Stomach (tissue), 19 donors: ENCODE measurements at places on chromosomes 3 and 15.

DNA sequence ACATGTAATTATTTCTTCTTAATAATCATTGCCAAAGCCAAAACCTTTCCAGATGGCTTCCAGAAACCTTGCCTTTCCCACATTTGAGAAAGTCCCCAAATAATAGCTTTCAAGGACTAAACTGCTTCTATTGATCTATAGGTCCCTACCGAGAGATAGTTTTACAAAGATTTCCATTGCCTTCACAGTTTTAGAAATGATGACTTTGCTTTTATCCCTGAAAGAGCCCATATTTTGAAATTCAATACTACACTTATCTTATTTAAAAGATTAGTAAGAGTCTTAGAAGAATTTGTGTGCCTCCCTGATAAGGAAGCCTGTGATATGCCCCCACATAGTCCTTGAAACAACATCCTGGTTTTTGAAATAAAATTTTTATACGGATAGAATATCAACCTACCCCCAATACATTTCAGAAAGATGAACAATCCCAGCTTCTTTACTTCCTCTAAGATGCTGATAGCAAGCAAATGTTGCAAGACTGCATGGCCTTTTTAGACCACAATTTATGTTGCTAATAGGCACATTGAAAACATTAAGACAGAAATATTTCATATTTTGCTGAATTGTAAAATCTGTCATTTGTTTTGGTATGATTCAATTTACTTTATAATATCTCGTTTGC lies 146.3 kb downstream of the TMCO5A start:
- H3K27ac ChIP-seq, result no peak overlapping the region
- H3K4me3 ChIP-seq, result no peak overlapping the region
- H3K36me3 ChIP-seq, result no peaks in the 10 kb centered on the region
- H3K27me3 ChIP-seq, result no peaks in the 10 kb centered on the region

- no peaks in the 10 kb centered on the region for H3K4me1 ChIP-seq
- no peaks in the 10 kb centered on the region for H3K27me3 ChIP-seq
- H3K36me3 ChIP-seq, result no peaks in the 10 kb centered on the region
These were observed 45.7 kb downstream of the WDR76 start for GRCh38 chr15:43872416-43873020.

DNA sequence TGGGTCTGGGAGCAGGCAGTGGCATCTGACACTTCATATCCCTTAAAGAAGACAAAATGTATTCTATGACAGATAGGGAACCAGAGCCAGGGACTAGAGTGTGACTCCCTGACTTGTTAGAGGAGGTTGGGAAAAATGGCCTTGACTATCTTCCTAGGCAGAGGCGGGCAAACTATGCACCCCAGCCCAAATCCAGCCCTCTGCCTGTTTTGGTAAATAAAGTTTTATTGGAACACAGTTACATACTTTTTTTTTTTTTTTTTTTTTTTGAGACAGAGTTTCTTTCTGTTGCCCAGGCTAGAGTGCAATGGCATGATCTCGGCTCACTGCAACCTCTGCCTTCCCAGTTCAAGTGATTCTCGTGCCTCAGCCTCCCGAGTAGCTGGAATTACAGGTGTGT lies 47.3 kb downstream of the QTRT2 start:
- no peak overlapping the region for H3K4me3 ChIP-seq
- H3K4me1 ChIP-seq, result no peaks in the 10 kb centered on the region
- no peaks in the 10 kb centered on the region for H3K36me3 ChIP-seq
- DNase-seq, result no peak
- H3K27ac ChIP-seq, result no peak overlapping the region

GRCh38 chr3:179067839-179068238 lies 3.8 kb downstream of the ZMAT3 start:
- H3K4me1 ChIP-seq, result peaks cover 13% of the 10 kb centered on the region
- no peak for DNase-seq
- H3K27me3 ChIP-seq, result no peaks in the 10 kb centered on the region
- no peak overlapping the region for H3K4me3 ChIP-seq

GRCh38 chr3:94269763-94270162 lies 206.9 kb downstream of the NSUN3 start:
- no peaks in the 10 kb centered on the region for H3K36me3 ChIP-seq
- no peak overlapping the region for H3K4me3 ChIP-seq
- H3K4me1 ChIP-seq, result no peaks in the 10 kb centered on the region
- DNase-seq, result no peak
- H3K27me3 ChIP-seq, result no peaks in the 10 kb centered on the region

- no peak for DNase-seq
- H3K4me1 ChIP-seq, result peaks cover 25% of the 10 kb centered on the region
- peak overlapping the region; percentile 54 for H3K27ac ChIP-seq
- no peak overlapping the region for H3K4me3 ChIP-seq
- H3K27me3 ChIP-seq, result no peaks in the 10 kb centered on the region
- peaks cover 39% of the 10 kb centered on the region for H3K36me3 ChIP-seq
These were observed 90.6 kb upstream of the FLNB start for GRCh38 chr3:57917601-57918000.

GRCh38 chr15:68614286-68615035 lies 35.7 kb downstream of the CORO2B start:
- peaks cover 10% of the 10 kb centered on the region for H3K4me1 ChIP-seq
- DNase-seq, result no peak
- H3K36me3 ChIP-seq, result no peaks in the 10 kb centered on the region
- H3K27me3 ChIP-seq, result no peaks in the 10 kb centered on the region
- H3K27ac ChIP-seq, result peak overlapping the region; percentile 41

DNA sequence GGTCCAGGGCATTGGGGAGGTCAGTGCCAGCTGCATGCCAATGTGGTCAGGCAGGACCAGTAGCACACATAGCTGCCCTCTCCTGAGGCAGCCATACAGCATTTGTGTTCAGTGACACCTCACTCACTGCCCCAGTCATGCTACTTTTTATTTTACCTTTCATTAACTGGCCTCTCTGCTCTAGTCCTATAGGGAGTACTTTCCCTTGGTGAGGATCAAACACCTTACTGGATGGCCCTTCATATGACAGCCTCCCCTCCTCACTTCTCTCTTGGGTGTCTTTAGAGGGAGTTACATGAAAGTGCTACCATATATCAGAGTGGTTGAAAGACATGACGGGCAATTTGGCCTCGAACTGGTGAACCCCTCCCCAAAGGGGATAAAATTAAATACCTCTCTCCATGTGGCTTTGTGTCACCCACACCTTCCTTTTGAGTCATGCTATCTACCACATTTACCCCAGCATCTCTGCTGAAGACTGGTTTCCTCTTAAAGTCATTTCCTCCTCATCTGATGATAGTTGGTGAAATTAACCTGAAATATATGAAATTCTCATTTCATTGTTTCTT lies 17.6 kb downstream of the RLBP1 start:
- H3K36me3 ChIP-seq, result peaks cover 36% of the 10 kb centered on the region
- no peak overlapping the region for H3K27ac ChIP-seq
- no peak for DNase-seq
- H3K27me3 ChIP-seq, result no peaks in the 10 kb centered on the region

- no peaks in the 10 kb centered on the region for H3K27me3 ChIP-seq
- H3K36me3 ChIP-seq, result no peaks in the 10 kb centered on the region
- no peak for DNase-seq
- H3K4me3 ChIP-seq, result no peak overlapping the region
- no peaks in the 10 kb centered on the region for H3K4me1 ChIP-seq
These were observed 13.3 kb upstream of the IQSEC1 start for GRCh38 chr3:13086531-13086981.

DNA sequence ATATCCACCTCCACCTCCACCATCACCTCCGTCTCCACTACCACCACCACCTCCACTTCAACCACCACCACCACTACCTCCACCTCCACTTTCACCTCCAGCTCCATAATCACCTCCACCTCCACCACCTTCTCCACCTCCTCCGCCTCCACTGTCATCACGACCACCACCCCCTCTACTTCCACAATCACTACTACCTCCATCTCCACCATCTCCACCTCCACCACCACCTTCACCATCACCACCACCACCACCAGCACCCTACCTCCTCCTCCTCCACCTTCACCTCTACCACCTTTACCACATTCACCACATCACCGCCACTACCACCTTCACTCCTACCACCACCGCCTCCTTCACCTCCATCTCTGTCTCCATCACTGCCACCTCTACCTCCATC lies 435.7 kb downstream of the MCTP2 start:
- H3K4me3 ChIP-seq, result no peak overlapping the region
- no peaks in the 10 kb centered on the region for H3K27me3 ChIP-seq
- no peak for DNase-seq
- no peaks in the 10 kb centered on the region for H3K4me1 ChIP-seq

DNA sequence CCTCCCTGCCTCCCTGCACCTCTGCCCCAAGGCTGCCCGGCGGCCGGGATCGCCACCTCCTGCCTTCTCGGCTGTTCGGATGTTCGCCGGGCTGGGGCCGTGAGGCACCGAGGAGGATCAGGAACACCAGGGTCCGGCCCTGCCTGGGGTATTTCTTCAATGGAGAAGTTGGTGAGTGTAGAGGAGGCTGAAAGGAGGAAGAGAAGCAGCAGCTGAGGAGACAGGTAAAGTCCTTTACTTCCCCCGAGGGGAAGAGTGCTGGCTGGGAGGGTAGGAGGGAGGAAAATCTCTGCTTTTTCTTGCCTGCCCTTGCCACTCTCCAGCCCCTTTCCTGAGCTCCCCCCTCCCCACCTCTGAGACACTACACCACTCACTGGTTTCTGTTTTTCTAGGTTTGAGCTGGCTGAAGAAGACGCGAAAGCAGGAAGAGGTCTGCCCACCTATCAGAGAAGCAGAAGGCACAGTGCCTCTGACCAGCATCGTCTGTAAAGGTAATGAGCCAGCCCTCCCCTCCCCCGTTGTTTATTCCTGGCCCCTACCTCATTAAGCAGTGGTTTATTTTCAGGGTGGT lies 519 bp downstream of the ASB7 start:
- H3K4me1 ChIP-seq, result peaks cover 53% of the 10 kb centered on the region
- H3K27ac ChIP-seq, result peak overlapping the region; percentile 85
- H3K27me3 ChIP-seq, result no peaks in the 10 kb centered on the region
- H3K4me3 ChIP-seq, result peak overlapping the region; percentile 96

GRCh38 chr15:71212146-71212545 lies 96.9 kb downstream of the THSD4 start:
- peaks cover 5% of the 10 kb centered on the region for H3K4me1 ChIP-seq
- no peak for DNase-seq
- no peak overlapping the region for H3K4me3 ChIP-seq
- no peaks in the 10 kb centered on the region for H3K36me3 ChIP-seq

DNA sequence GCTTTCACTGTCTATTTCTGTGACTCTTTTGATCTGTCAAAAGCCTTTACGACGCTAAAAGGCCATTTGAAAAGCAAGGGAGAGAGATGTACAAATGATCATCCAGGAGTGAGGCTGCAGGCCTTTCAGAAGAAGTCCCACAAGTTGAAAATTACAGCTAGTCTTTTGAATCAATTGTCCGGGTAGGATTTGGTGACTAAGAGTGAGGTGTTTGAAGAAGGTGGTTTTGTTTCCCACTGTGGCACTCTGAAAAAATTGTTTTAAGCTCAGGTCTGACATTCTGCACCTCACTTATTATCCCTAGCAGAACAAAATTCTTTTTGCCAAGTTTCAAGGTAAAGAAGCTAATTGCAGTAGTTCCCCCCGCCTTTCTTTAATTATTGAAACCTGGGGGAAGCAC lies 50.8 kb upstream of the TMEM108 start:
- no peak for DNase-seq
- no peaks in the 10 kb centered on the region for H3K4me1 ChIP-seq
- no peaks in the 10 kb centered on the region for H3K27me3 ChIP-seq
- no peak overlapping the region for H3K27ac ChIP-seq

DNA sequence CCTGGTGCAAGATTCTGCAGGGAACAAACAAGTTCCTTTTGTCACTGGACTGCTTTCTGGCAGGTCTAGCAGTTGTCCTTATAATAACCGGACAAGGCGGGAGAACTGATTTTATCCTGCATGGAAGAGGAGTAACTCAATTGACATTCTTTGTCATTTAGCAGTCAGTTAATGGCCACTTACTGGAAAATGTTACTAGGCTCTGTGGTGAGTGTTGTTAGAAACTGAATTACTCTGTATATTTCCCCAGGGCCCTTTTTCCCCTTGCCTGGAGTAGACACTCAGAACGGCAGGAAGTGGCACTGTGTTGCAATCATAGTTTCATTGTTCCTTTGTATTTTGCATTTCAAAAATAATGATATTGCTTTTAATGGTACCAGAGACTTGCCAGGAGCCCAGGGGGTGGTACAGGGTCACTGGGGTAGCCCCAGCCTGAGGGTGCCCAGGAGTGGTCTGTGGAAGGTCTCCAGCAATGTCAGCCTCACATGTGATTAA lies 318.6 kb upstream of the LRRFIP2 start:
- H3K4me1 ChIP-seq, result peaks cover 35% of the 10 kb centered on the region
- H3K27me3 ChIP-seq, result no peaks in the 10 kb centered on the region
- no peak overlapping the region for H3K4me3 ChIP-seq
- no peak for DNase-seq
- H3K36me3 ChIP-seq, result peaks cover 11% of the 10 kb centered on the region

DNA sequence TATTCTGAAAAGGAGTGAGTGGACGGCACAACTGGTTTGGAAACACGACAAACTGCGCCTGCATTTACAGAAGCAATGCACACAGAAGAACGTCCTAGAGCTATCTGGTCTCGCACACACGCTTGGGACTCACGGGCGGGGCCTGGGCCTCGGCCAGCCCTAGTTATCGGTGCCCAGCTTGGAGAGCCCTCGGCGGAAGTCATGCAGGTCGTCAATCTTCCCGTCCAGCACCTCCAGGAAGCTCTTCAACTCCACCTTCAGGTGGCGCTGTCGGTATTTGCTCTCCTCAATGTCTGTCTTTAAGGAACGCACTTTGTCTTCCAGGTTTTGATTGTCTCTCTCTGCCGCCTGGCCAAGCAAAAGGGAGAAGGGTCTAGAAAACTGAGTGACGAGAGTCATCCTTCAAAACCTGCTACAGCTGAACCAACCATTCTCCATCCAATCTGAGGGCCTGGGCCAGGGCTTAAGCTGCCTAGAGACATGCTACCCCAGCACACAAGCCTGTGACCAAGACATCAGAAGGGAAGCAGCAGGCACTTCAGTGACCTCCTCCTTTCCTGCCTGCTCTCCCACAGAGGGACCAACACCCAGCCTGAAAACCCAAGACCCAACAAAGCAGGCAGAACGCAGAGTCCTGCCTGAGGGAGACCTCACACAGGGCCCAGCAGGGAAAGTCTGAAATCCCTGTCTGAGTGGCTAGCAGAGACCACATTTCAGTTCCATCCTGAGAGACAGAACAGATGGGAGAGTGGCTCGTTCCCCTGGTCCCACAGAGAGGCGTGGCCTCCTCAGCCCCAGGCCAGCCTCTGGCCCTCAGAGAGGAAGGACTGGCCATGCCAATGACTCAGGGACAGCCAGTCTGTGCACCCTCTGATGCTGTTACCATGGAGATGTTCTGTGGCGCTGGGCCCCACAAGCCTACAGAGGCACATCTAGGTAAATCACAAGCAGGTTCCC lies 40.4 kb downstream of the WHAMM start:
- no peaks in the 10 kb centered on the region for H3K27me3 ChIP-seq
- H3K27ac ChIP-seq, result peak overlapping the region; percentile 5
- H3K36me3 ChIP-seq, result peaks cover 12% of the 10 kb centered on the region
- peak; percentile 79 for DNase-seq
- H3K4me1 ChIP-seq, result peaks cover 10% of the 10 kb centered on the region
